ENCODE measurements at places on chromosomes 7 and 10.

GRCh38 chr7:41774966-41775365, 72.1 kb upstream of the INHBA start:
- DNase-seq, result no peak

DNA sequence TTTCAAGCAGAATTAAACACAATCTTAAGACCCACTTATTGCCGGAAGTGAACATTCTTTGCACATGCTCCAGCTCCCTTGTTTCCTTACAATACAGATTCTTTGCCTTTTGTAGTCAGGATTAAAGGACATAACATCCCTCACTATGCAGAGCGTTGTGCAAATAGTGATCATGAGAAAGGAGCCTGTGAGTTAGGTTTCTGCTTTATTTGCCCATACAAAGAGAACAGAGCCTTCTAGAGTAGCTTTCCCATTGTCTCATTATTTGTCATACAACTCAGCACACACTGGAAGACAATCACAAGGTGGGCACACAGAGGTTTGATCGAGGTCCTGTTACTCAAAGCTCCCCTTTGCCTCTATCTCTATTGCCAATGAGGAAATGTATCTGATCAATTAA, 48.2 kb upstream of the WDR11 start:
- no peak for DNase-seq

- DNase-seq, result no peak
Measured at GRCh38 chr10:72016608-72017300, 52.6 kb downstream of the CHST3 start.

DNA sequence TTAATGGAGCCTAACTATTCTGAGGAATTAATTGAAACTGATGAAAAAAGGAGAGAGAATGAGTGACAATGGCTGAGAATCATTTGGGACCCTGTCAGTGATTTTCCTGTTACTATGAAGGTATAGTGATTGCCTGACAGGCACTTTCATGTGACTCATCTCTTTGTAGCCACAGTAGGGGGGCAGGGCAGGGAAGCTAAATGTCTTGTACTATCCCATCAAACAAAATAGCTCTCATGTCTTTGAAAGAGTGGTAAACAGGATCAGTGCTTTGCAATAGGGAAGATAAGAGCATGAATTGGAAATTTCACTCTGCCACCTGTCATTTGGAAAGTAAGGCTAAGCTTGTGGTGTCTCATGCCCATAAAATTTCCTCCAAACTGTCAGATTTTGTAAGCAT, 94.5 kb upstream of the GSDME start:
- no peak for DNase-seq

- no peak for DNase-seq
Measured at GRCh38 chr10:110419265-110419664, 78.4 kb upstream of the DUSP5 start.
